CD4-positive, alpha-beta T cell treated with Interleukin-17A for 1 hour (primary cell): ENCODE measurements at places on chromosomes 3 and 15.

DNA sequence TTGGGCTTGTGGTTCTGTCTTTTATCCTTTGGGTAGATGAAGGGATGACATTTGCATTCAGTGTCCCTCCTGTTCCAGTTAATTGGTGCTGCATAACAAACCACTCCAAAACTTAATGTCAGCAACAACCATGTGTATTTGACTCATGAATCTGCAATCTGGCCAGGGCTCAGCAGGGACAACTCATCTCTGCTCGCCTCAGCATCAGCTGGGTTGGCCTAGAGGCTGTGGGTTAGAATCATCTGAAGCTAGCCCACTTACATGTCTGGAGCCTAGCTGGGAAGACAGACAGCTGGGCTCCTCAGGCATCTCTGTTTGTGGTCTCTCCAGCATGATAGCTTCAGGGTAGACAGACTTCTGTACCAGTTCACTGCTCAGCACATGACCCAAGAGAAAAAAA, 92.0 kb downstream of the TMEM108 start:
- DNase-seq: no peak

GRCh38 chr3:143060906-143061305, 58.7 kb upstream of the CHST2 start:
- DNase-seq: no peak

GRCh38 chr3:172607305-172608121, 84.3 kb upstream of the TNFSF10 start:
- no peak for DNase-seq

DNA sequence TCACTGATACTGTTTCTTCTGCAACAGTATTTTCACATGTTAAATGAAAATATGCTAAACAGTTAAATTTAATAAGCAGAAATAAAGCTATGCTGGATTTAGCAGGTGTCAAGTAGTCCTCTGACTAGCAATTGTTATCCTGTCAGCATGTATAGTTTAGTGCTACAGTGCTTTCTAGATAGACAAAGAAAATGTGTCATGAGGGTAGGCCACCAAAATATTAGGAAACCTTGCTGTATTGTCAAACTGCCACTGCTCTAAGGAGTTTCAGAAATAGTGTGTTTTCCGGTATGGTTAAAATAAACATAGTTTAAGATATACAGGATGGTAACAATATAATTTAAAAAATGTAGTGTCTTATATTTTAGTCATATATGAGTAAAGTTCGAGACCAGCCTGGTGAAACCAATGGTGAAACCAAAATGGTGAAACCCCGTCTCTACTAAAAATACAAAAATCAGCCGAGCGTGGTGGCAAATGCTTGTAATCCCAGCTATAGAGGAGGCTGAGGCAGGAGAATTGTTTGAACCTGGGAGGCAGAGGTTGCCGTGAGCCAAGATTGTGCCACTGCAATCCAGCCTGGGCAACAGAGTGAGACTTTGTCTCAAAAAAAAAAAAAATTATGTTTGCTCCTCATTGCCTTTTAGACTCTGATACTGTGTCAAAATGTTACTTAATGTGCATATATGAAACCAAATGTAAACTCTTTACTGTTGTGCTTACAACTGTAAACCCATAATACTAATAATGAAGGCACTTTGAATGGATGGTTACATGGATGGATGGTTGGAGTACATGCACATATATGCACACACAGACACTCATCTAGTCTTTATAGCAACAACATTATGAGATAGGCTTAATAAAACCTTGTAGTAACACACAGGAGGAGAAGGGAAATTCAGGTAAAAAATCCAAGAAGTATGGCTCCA, 204.8 kb downstream of the RSRC1 start:
- DNase-seq: no peak

DNA sequence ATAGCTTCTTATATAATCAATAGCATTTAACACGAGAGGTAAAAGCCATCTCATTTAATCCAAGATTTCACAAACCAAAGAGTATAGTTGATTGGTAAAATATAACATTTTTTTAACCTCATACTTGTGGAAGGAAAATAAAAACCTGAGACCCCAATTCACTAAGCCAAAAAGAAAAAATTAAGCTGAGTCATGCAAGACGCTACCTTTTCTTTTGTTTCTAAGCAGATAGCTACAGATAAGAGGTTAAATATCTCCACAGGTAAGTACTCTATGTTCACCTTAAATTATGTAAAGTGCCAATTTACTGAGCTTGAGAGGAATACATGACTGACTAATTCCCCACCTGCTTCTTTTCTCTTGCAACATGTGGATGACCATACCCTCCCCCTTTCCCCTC, 656.4 kb downstream of the MECOM start:
- DNase-seq: no peak

GRCh38 chr3:56415652-56416051, 52.6 kb downstream of the ERC2 start:
- no peak for DNase-seq

DNA sequence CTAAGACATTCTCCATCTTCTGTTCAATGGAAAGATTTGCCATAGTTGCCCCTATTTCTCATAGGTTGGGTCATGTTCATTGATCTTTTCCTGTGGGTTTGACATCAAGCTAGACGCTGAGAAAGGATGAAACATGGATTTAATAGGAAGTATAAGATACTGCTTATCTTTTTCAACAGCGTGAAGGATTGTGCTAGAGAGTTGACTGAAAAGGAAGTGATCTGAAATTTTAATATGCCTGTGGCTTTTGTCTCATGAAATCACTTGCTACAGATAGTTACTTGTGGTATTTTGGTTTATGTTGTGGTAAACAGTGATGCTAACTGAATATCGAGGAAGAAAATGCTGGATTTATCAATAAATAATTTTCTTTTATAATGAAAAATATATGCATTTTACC, 442.9 kb downstream of the EDEM1 start:
- DNase-seq: no peak

- DNase-seq: no peak
Measured at GRCh38 chr3:27568393-27568792, 84.2 kb upstream of the SLC4A7 start.
